HCT116 (cell line): ENCODE measurements at places on chromosomes 3 and 15. TPM values are rescaled to one million over a fixed set of nuclear protein-coding genes. Genes with fewer than 3 reads are reported as not detected.
A peak's percentile ranks its signal among the peaks of the same experiment; 100 is the strongest.

DNA sequence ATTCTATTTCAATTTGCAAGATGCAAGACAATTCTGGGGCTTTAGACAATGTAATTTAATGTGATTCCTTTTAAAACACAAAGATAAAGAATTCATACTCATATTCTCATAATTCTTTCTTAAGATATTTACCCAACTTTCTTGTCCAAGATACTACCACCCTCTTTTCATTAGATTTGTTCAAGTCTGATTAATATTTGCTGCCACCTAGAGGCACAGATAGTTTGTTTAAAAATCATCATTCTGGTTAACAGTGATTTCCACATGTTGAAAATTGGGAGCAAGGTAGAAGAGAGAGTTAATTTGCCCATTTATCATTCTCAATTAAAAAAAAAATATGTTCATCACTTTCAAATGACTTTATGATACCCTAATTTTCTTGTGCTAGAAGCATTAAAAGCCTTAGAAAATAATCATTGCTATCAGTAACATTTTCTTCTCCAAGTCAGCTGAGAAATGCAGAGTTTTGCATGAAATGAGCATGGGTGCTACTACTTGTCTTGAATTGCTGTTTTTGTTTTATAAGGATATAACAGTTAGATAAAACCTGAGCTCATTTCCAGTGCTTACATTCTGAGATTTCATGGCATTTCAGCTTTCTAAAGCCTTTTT, 11.6 kb downstream of the TAMM41 start:
- no peak for DNase-seq

EPHB3 gene
- total RNA-seq, result 6.5 TPM

ZNF662 gene
- not detected for total RNA-seq

DNA sequence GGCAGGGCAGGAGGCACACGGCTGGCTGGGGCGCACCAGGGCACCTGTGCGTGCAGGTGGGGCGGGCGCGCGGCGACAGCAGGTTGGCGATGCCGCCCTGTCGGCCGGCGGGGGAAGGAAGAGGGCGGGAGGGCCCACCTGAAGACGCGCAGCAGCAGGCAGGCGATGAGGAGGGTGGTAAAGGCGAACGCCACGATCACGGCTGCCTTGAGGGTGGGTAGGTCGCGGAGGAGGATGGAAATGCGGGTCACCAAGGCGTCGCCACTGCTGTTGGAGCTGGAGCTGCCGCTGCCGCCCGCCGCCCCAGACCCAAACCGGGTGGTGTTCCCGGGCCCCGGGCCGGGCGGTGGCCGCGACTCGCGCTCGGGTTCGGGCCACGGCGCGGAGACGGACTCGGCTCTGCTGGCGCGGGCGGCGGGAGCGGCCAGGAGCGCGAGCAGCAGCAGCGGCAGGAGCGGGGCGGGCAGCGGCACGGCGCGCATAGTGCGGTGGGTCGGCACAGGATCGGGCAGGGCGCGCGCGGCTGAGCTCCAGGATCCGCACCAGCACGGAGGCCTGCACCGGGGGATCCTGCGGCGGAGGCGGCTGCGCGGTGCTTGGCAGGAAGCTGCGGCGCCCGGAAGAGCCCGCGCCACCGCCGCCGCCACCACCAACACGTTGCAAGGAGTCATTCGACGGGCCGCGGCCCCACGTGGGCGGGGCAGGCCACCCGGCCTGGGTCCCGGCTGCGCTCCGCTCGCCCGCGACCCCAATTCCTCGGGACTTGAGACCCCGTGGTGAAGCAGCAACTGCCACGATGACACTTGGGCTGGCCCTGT, at the start of gene FAM174B:
TSS of gene FAM174B (minus strand) at position 598 of the 818 bp plus-strand sequence.
- DNase-seq, result no peak

NGLY1 gene
- total RNA-seq, result 29.4 TPM

DNA sequence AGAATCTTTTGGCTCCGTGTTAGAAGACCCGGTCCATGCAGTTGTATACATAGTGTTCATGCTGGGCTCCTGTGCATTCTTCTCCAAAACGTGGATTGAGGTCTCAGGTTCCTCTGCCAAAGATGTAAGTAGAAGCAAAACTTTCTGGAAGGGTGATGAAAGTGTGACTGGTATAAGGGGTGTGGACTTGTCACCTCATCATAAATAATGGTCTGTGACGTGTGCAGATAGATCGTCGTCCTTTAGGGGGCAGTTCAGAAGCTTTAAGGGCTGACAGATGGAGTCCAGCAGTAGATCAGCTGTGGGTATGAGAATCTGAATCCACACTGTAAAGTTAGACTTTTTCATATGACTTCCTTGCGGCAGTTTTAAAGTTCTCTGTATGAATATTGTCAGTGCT, 15.3 kb downstream of the SEC61A1 start:
- DNase-seq, result no peak

DNA sequence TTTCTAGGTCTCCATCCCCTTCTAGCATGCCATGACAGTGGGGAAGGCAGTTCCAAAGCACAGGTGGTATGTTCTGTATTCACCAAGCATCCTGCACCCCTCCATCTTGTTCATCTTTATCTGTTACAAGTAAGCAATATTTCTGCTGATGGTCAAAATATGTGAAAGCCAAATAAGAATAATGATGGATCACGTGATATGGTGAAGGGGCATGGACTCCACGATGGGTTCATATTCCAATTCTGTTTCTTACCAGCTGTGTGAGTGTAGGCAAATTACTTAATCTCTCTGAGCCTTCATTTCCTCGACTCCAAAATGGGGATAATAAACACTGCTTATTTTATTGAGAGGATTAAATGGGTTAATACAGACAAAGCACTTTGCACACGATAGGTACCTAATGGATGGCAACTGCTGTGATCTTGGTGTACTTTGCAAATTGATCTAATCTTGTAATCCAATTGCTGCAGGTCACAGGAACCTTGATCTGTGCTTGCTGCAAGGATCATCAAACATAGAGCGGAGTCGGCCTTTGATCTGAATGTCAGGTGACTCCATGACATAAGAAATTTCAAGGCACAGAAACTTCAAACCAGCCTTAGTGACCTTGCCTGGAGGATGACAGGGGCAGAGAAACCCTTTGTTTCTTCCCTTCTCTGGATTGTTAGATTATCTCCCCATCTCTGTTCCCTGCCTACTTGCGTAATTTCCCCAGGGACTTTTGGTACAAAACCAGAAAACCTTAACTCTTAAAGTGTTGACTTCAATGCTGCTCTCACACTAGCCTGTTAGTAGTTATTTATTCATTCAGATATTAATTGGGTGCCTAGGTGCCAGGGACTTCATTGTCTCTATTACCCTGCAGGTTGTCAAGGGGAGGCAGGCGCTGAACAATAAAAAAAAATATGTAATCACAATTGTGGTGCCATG, 25.8 kb downstream of the SIAH2 start:
- no peak for DNase-seq

- no peak for DNase-seq
Measured at GRCh38 chr3:73766599-73767381, 142.0 kb upstream of the PDZRN3 start.

- DNase-seq, result no peak
Measured at GRCh38 chr3:49523756-49524747, 30.2 kb upstream of the BSN start.

DNA sequence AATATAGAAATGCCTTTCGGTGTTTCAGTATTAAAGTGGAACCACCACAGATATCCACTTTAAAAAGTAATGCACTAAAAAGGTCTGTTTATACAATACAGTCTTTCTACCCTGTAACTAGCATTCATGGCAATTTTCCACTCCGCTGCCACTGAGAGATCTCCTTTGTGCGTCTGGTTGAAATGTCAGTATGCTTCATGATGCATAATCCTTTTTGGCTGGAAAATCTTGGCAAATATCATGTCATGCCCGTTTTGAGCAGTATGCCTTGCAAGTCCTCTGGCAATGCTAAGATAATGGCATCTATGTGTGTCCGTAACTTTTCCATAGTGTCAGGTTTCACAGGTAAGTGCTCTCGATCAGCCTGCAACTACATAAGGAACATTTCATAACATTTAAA, 30.8 kb upstream of the ARF4 start:
- no peak for DNase-seq

- DNase-seq, result no peak
Measured at GRCh38 chr15:65355173-65355987, 22.4 kb downstream of the IGDCC3 start.

GRCh38 chr3:112654979-112655378, 14.0 kb upstream of the CCDC80 start:
- no peak for DNase-seq

TMEM158 gene
- total RNA-seq, result 25.8 TPM

- DNase-seq, result no peak
Measured at GRCh38 chr15:52424856-52425431, 103.7 kb downstream of the MYO5A start.

DNA sequence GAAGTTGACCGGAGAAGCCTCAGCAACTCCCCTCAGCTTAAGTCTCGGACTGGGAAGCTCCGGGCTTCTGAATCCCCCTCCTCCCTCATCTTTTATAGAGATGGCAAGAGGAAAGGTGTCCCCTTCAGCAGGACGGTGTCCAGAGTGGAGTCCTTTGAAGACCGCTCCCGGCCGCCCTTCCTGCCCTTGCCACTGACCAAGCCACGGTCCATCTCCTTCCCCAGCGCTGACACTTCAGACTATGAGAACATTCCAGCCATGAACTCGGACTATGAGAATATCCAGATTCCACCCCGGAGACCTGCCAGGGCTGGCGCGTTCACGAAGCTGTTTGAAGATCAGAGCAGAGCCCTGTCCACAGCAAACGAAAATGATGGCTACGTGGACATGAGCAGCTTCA, 2.4 kb downstream of the FGD5 start:
- no peak for DNase-seq

PRR20G gene
- total RNA-seq, result 0.30 TPM

DNA sequence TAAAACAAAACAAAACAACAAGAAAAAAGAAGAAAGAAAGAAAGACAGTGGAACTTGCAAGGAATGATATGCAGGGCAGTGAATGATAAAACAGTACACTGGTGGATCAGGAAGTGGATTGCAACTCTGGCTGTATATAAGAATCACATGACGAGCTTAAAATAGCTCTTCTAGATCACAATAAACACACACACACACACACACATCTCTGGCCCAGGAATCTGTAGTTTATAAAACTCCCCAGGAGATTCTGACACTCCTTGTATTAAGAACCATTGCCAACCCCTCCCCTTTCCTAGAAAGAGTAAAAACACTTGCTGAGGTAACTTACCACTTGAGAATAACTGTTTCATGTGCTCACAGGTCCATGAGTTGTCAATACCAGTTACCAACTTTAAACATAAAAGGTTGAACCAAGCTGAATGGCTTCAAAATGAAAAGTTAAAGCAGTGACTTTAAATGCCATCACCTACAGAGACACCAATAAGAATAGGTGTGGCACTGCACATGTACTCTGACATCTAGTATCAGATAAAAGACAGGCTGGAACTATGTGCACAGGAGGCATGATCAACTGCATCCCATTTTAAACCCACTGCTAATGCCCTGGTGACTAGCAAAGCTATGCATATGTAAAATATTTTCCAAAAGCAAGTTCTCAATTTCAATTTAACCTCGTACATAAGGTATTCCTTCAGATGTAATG, 3.9 kb downstream of the CPOX start:
- no peak for DNase-seq

SLC38A3 gene
- 3.1 TPM for total RNA-seq

DNA sequence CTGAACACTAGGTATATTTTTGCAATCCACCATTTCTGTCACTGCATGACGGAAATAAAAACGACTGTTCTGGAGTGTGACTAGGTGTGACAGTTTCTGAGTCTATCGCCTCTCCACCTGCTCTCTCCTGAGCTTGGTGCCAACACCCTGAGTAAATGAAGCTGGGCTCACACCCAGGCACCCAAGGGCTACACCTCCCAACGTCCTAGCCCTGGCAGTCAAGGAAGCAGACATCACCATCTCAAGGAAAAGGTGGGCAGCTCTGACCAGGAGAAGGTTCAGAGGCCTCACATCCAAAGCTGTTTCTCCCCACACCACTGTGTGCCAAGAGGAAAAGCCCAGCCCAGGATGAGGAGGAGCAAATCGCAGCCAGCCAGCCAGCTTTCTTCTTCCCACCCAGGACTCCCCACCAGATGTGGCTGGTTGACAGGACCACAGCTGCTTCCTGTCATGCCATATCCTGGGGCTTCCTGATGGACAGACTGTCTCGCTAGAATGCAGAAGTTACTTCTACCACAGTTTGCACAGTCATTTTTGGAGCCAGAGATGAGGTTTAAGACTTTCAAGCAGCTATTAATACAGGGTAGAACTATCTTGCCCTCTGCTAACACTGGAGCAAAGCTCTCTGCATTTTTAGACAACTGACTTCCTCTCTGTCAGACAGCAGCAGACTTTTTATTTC, 3.3 kb downstream of the SCAMP2 start:
- no peak for DNase-seq

DNA sequence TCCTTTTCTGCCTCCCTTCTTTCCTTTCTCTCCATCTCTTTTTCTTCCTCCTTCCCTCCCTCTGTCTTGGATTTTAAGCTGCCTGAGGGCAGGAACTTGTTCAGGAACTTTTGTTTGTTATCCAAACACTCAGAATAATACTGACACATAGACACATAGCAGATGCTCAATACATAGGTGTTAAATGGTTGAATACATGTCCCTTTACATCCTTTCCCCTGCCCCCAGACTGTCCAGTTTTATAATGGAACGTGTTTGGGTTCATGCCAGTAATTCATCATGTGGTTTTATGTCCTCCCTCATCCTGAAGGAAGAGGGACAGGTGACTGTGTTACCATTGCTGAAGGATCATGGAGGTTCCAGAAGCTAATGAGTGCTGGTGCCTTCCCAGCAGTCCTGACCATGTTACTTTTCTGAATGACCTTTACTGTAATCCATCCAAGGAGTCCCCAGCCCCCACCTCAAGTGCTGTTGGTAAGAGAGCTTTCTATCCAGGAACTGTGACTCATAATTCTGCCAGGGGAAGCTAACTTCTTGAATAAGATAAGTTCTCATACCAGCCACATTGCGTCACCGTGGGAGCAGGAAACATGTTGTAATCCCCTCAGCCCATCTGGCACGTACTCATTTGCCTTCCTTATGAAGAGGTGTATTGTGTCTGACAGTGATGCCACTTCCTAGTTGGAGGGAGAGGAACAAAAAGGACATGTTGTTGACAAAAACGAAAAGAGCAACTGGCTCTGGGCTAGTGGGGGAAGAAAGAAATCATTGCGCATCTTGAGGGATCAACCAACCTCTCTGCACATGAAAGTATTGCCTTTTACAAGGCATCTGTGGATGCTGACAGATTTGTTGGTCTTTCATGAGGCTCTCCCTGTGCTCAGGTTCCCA, 52.4 kb downstream of the IL1RAP start:
- DNase-seq, result peak; percentile 98

DNA sequence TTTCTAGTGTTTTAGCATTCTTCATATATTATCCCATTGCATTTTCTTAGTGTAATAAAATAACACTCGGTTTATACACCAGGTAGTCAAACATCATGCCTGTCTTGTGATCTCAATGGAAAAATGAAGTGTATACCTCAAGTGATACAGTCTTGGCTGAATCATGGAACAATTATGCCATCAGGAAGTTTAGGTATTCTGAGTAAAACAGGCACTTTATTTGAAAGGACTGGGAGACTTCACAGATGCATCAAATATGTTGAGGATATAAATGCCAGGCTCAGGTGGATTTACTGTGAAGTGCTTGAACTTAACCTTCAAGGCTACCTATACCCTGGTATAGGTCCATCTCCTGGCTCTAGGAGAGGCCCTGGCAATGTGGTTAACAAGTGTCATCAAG, 8.5 kb downstream of the TGFBR2 start:
- no peak for DNase-seq

- no peak for DNase-seq
Measured at GRCh38 chr15:71133747-71134472, 18.6 kb downstream of the THSD4 start.

MST1 gene
- total RNA-seq, result 15.4 TPM
